ENCODE measurements at places on chromosomes 2 and 18.

- no peak for DNase-seq
Measured at GRCh38 chr2:142306131-142306530, 175.3 kb upstream of the LRP1B start.

- DNase-seq: no peak
Measured at GRCh38 chr18:11649839-11650238, 39.2 kb upstream of the GNAL start.

GRCh38 chr2:26764906-26765305 lies 822 bp downstream of the SLC35F6 start:
- DNase-seq: no peak

DNA sequence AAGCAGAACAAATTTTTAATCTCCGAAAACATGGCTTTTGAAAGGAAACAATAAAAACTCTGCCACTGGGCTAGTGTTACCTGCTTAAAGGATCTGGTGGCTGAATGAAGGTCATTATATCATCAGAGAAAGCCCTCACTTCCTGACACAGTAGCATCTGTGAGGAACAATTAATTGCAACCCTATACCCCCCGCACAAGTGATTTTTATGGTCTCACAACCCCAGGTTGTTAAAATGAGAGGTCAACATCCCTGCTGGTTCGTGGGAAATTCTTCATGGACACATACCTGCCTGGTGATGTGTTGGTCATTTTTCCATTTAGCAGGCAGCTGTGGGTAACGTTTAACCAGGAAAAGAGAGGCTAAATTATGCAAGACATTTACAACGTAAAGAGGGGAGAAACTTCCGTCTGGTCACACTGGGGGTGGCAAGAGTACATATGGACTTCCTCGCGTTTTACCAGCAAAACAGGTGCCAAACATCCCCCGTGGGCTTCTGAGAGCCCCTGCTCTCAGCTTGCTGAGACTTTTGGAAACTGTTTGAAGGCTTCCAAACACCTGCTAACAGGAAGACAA lies 29.2 kb downstream of the NIFK start:
- DNase-seq: no peak

DNA sequence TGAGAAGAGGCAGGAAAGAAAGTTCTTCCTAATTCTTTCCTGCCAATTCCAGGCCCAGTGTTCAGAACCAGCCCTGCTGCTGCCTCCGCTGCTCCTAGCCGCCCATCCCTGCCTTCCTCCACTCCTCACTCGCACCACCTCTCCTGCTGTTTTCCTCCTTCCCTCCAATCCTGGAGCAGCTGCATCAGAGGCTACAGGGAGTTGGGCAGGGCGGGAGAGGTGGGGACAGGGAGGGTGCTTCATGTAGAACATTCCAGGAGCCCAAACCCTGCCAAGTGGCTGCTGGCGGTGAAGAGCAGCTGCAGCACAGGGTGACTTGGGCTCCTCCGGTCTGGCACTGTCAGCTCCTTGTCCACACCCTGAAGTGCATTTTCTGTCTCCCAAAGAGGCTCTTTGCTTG lies 176.3 kb downstream of the TNS1 start:
- no peak for DNase-seq

- peak; percentile 29 for DNase-seq
Measured at GRCh38 chr2:151843691-151844061, 15.5 kb upstream of the ARL5A start.

DNA sequence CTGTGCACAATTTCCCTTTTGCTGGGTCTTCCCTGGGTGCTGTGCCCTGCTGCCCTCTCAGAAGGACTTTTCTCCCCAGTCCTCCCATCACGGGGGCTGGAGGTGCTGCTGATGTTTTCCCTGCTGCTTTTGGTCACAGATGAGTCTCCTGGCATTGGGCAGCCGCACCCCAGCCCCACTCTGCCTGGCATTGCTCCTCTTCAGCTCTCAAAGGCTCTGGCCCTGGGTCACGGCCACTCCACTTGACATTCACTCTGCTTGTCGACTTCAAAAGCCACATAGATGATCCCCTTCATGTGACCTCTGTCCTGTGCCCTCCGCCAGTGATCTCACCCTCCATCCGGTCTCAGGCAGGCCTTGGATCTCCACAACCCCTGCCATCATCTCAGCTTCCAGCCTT lies 43.6 kb upstream of the IL1RL1 start:
- DNase-seq: no peak

- DNase-seq: no peak
Measured at GRCh38 chr2:135874777-135875365, 1.4 kb downstream of the MCM6 start.

DNA sequence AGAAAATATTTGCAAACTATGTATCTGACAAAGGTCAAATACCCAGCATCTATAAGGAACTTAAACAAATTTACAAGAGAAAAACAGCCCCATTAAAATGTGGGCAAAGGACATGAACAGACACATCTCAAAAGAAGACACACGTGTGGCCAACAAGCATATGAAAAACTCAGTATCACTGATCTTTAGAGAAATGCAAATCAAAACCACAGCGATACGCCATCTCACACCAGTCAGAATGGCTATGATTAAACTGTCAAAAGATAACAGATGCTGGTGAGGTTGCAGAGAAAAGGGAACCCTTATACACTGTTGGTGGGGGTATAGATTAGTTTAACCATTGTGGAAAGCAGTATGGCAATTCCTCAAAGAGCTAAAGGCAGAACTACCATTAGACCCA lies 64.3 kb upstream of the RBMS1 start:
- DNase-seq: no peak

DNA sequence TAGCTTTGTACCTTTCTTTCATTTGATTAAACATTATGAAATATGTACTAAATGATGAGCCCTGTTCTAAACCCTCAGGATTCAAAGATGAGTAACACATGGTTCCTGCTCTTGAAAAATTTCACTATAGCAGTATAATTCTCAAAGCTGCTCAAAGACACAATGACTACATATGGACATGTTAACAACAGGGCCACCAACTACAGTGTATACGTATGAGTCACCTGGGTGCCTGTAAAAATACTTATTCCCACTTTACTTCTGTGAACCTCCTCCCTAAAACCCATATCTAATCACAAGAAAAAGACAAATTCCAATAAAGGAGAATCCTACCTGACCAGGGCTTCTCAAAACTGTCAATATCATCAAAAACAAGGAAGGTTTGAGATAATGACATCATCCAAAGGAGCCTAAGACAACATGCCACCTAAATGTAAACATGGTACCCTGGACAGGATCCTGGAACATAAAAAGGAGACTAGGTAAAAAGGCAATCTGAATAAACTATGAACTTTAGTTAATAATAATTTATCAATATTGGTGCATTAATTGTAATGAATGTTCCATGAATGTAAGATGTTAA lies 84.7 kb downstream of the FAM161A start:
- no peak for DNase-seq

DNA sequence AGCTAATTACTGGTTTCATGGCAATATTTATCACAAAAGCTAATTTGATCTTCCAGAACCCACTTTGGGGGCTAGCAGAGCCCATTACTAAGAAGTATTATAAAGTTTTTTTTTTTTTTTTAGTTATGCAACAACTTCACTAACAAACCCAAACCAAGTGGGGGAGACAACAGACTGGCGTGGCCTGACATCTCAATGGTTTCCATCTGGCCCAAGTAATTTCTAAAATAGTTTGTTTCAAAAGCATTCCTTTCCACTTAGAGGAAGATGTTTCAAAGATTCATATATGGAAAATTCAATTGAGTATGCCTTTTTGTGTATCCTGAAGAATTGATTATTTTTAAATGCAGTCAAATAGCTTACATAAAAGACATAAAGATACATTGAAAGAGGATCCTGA lies 367.1 kb downstream of the HRH4 start:
- DNase-seq: peak; percentile 41

DNA sequence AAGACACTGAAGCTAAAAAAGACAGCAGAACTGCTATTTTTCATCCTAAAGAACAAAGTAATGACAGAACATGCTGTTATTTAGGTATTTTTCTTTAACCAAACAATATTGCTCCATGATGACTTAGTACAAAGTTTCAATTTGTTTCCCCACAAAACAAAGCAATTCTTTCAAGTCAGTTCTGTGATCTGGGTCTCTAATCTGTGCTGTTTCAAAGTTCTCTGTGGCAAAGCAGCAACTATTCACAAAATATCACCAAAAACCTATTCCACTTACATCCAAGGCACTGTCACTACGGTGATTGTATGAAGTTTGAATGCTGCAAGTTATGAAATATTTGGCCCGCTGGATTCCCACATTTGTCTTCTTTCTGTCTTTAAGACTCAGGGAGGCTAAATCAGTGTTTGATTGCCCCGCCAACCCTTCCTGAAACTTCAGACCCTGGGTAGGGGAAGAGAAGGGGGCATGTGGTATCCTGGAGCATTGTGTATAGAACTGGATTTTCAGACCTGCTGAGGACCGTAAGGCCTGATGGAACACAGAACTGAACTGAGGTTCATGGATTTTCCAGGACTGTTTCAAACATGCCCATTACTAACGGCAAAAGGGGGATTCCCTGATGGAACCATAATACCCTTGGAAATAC lies 13.1 kb upstream of the MFF start:
- no peak for DNase-seq

DNA sequence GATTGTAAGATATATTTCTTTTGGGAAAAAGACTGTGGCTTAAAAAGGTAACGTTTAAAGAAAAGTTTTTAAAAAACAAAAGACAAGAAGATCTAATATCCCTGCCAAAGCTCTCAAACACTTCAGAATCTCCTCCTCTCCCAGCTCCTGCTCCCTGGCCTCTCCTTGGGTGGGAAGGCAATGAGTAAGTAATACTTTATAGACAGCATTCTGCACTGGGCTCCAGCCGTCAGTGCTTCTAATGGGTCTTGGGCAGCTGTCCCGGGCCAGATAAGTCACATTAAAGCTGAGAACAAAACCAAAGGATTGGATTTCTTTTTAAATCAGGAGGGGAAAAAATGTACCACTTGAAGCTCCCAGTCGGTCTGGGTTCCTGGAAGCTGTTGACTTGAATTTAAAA lies 133.7 kb downstream of the ALPK2 start:
- no peak for DNase-seq

- DNase-seq: no peak
Measured at GRCh38 chr2:114201781-114202180, 240.7 kb upstream of the DPP10 start.

DNA sequence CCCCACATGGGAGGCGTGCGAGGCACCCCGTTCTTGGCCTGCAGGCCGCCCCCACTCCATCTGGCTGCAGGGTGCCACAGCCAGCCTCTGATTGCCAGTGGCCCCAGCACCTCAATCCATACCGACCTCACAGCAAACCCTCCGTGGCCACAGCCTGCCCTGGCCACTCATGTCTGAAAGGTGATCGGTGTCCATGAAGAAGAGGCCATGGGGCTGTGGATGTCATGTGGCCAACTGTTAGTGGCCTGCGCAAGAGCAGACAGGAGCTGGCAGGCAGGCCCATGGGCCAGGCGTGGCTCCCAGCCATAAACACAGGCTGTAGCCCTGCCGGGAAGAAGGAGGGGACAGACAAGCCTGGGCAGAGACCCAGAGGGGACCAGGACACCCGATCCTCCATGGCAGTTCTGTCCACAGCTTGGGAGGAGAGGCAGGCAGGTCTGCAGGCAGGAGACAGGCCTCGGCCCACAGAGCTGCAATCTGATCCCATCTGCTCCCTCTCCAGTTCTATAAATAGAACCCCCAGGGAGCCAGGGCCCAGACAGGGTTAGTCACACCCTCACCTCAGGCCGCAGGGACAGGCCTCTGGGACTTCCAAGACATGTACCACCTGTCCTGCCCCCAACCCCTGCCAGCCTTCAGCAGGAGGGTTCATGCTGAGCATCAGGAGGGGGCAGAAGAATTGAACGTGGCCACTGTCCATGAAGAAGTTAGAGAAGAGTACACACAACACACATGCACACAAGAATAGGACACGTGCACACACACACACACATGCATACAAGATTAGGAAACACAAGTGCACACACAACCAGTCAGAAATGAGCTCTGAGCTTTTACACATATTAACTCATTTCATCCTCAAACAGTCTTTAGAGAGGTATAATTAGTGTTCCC lies 16.9 kb downstream of the STEAP3 start:
- no peak for DNase-seq

GRCh38 chr2:176931588-176932563 lies 280.7 kb upstream of the HNRNPA3 start:
- no peak for DNase-seq

GRCh38 chr18:6255116-6255705 lies 159.5 kb downstream of the L3MBTL4 start:
- no peak for DNase-seq

DNA sequence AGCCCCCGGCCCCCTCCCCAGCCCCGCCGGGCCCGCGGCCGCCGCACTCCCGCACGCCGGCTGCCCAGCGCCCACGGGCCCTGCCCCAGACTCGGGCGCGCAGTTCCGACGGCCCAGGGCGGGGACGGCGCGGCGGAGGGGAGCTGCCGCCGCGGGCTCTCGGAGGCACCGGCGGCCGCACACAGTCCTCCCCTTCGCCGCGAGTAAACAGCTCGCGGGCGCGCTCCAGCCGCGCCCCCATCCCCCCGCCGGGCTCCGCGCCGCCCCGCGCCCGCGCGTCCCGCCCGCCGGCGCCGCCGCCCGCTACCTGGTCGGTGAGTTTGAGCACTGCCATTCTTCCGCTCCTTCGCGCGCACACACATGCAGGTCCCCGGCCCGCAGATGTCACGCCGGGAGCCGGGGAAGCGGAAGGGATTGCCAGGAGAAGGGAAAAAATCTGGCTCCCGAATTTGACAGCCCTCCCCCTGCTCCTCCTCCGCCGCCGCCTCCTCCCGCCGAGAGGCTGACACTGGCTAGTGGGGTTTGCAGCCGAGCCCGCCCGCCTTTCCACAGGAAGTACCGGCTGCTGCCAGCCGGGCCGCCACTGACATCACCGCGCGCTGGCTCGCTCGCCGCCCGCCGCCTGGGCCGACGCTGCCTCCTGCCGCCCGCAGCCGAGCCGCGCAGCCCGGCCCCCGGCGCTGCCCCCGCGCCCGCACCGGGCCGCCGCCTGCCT lies at the start of gene ANKRD44:
TSS of gene ANKRD44 (minus strand) at position 510 of the 715 bp plus-strand sequence. CDS start at position 334, 176 bp downstream.
- DNase-seq: peak; percentile 84

DNA sequence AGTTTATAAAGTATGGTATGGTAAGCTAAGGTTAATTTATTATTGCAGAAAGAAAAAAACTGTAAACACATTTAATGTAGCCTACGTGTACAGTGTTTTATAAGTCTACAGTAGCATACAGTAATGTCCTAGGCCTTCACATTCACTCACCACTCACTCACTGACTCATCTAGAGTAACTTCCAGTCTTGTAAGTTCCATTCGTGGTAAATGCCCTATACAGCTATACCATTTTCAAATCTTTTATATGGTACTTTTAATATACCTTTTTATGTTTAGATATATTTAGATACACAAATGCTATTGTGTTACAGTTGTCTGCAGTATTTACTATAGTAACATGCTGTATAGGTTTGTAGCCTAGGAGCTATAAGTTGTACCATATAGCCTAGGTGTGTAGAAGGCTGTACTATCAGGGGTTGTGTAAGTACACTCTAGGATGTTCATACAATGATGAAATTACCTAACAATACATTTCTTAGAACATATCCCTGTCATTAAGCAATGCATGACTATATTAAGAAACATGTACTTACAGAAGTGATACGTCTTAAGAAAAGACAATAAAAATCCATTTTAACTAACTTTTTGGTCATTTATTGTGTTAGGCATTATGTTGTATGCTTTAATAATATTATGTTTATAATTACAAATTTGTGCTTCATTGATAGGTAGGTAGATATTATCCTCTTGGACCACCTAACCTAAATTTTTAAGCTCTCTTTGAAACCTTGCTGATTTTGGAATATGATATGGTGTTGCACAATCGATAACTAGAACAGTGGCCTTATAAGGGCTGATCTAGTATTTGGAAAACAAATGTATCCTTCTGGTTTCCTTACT lies 51.9 kb downstream of the VRK2 start:
- no peak for DNase-seq
